ENCODE measurements at places on chromosomes 11 and 22.

DNA sequence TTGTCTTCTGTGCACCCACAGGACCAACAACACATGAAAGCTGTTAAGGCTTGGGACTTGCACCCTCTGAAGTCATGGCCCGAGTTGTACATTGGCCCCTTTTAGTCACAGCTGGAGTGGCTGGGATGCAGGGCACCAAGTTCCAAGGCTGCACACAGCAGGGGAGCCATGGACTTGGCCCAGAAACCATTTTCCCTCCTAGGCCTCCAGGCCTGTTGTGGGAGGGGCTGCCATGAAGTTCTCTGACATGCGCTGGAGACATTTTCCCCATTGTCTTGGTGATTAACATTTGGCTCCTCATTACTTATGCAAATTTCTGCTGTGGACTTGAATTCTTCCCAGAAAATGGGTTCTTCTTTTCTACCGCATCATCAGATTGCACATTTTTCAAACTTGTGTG is 48.8 kb upstream of the GLYAT start:
- no peak for DNase-seq

- peak; percentile 13 for DNase-seq
Observed at GRCh38 chr11:107478922-107479321, 21.3 kb upstream of the CWF19L2 start.

DNA sequence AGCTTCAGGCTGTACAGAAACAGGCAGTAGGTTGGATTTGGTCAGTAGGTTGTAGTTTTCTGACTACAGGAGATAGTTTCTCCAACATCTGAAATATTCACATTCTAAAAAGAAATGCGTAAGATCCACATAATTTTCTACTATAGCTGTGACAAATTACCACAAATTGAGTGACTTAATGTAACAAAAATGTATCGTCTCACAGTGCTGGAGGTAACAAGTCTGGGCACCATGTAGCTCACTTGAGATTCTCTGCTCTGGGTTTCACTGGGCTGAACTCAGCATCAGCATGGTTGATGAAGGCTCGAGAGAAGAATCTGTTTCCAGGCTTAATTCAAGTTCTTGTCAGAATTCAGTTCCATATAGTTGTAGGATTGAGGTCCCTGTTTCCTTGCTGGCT is 350.9 kb upstream of the CCDC179 start:
- no peak for DNase-seq

GRCh38 chr11:76491644-76492043 is 46.8 kb downstream of the EMSY start:
- DNase-seq: peak; percentile 4

DNA sequence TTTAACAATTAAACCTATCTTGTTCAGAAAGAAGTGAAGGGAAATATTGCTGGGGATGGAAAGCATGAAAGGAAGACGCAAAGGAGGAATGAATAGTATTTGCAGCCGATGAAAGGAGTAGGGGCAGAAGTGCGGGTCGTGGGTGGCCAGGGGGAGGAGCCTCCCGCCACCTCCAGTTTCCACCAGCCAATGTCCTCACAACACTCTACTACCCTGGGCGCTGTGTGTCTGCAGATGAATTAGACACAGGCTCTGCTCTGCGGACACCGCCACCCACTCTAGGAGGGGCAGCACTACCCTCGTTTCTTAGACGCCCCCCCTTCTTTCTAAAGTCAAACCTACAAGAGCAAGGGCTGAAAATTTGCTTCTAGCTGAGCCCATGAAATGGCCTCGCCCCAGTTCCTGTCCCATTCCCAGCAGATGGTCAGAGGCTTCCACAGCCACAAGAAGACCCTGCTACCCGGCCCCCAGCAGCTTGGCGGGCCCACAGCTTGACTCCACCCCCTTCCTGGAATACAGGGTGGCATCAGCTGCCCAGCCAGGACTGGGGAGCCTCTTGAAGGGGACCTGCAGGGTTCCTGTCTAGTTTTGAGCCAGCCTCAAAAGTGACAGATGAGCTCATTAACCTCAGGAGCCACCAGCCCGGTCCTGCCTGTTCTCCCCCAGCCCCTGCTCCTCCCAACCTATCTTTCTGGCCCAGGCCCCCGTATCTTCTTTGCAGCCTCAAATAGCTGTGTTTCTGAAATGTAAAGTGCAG is 268.1 kb downstream of the BUD13 start:
- DNase-seq: no peak

DNA sequence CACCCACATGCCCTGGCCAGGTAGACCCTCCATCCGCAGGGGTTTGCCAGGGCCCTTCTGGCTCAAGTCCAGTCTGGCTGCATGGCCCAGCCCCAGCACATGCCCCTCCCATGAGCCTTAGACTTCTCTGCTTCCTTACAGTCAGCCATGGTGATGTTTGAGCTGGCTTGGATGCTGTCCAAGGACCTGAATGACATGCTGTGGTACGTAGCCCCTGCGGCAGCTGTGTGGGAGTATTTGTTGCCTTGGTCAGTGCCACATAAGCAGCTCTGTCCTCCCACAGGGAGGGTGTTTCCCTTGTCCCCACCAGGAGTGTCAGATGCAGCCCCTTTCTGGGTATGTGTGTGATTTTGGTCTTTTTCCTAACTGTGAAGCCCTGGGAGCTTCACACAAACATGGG is 17.5 kb downstream of the CDC45 start:
- peak; percentile 17 for DNase-seq

DNA sequence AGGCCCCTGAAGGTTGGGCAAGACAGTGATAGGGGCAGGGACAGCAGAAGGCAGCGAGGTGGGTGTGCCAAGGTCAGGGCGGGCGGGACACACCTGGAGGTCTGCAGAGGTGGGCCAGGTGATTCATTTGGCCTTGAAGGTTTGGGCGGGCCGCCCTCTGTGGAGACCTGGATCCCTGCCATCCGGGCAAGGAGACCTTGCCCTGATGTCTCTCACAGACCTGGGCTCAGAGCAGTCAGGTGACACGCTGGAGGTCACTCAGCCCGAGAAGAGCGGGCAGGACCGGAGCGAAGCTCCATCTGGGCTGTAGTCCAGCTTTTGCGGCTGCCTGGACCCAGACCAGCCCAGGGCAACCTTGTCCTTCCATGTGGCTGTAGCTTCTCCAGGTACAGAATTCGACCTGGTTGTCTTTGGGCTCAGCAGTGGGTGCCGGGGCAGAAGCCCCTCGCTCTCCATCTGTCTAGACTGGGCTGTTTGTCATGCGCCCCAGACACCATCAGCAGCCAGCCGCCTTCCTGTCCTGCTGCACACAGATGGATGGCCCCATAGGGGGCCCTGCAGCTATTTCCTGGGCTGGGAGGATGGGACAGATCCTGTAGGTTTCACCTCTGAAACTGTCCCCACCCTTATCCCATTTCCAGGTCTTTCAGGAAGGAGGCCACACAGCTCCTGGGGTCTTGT is 3.1 kb downstream of the MRGPRG start:
- no peak for DNase-seq

- DNase-seq: no peak
Observed at GRCh38 chr22:33894515-33894914, 25.8 kb downstream of the LARGE1 start.

GRCh38 chr11:132658004-132658403 is 874.3 kb downstream of the OPCML start:
- no peak for DNase-seq

DNA sequence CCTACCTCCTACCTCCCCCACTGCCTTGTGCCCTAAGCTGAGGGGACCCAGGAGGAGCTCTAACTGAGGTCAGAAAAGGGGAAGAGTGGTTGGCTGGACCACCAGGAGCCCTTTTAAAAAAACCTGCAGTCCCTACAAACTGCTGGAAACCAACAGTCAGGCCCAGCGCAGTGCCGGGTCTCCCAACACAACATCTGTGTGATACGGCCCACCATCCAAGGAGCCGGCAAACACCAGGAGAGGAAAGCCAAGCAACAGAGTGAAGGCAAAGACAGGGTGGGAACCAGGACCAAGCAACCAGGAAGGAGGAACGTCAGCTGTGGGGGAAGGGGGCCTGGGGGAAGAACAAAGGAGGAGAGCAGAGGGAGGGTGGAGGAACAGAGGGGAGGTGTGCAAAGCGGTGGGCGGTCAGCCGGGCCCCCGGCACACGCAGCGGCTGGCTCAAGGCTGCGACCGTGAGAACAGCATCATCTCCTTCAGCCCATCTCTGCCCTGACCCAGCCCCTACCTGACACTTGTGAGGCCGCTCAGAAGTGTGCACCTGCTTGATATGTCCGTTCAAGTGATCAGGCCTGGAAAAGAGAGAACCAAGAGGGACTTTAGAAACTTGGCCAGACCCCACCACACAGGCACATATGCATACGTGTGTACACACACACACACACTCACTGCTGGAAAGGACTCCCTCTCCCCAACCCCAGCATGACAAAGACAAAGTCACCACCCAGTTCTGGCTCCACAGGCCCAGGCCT is 3.6 kb downstream of the PATZ1 start:
- DNase-seq: no peak

GRCh38 chr22:22111267-22111751 is 128.7 kb upstream of the TOP3B start:
- DNase-seq: peak; percentile 41

DNA sequence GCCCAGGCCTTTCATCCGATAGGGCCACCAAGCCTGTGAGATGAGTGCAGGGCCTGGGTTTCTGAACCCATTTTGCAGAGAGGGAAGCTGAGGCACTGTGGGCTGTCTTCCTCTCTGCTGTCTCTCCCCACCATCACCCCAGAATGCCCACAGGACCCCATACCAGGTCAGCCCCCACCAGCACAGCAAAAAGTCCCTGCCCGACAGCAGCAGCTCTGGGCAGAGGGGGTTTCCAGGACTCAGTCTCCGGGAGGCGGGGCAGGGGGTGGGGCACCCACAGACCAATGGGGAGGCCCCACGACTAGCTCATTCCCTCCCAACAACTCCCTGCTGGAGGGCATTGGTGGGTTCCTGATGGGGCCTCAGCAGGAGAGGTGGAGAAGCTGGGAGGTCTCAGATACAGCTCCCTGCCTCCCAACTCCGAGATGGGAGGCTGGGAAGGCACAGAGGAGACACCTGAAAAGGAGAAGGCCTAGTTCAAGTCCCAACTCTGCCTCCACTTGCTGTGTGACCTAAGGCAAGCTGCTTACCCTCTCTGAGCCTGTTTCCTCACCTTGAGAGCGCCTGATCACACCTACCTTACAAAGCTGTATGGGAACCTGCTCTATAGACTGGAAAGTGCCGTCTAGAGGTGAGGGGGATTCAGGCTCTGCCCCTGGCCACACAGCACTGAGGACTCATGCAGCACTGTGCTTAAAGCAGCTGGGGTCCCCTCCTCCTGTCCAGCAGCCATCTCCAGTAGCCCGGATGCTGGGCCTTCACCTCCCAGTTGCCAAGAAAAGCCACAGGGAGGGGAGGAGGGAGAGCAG is 3.5 kb downstream of the CBX7 start:
- DNase-seq: peak; percentile 61

GRCh38 chr11:131595797-131596196 is 225.4 kb downstream of the NTM start:
- no peak for DNase-seq

- no peak for DNase-seq
Observed at GRCh38 chr11:129933891-129934290, 38.5 kb upstream of the NFRKB start.

DNA sequence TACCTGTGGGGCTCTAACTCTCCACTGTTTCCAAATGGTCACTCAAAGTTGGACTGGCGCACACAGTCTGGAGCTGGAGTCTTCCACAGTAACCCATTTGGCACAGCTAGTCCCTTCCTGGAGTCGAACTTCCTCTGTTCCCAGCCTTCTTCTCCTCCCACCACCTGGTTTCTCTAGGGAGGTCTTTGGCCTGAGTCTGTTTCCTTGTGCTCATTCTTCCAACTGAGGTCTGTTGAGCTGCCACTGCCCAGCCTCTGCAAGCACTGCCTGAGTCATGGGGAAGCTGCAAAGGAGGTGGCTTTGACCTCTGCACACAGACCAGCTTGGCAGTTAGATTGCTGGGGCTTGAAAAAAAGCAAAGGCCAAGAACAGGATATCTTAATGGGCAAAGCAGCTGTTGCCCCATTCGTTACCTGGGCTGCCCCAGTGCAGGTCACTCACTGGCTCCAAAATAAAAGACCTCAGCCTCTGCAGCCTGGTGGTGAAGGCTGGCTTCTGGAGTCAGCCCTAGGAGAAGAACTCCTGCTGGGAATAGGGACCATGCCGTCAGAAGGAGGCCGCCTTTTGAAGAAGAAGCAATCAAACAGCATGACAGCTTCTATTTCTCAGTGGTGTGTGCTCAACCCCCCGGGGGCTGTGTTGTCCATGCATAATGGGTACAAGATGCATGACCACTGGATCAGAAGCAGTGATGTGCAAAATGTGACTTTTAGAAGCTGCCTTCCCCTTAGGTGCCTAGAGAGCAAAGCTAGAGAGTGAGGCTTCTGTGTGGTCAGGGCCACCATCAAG is 3.0 kb downstream of the ADAMTS15 start:
- peak; percentile 33 for DNase-seq

DNA sequence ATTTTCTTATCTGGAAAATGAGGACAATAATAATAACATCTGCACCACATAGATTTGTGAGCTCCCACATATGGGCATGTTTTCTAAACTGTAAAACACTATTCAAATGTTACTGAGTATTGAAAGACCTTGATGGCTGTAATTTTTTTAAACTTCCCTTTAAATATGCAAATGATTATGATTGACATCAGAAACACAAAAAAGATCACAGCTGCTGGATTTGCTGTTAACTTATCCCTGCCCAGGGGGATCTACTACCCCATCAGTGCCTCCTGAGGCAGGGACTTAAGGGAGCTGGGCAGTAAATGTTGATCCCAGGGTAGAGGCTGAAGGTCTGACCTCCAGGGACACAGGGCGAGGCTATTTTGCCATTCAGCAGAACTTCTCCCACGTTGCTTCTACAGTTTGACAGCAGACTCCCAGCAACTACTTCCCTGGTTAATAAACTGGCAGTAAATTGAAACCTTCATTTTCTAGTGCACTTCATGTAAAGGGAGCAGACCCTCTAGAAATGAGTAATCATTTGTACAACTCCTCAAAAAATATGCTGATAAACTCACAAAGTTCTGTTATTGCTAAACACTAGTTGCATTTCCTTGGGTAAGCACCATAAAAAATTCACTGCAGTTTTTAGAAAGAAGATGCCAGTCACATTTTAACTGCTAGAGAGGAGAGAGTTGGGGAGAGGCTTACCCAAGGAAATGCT is 20.3 kb downstream of the TMPRSS5 start:
- no peak for DNase-seq

GRCh38 chr22:20531404-20532201 is 24.2 kb downstream of the MED15 start:
- peak; percentile 91 for DNase-seq

DNA sequence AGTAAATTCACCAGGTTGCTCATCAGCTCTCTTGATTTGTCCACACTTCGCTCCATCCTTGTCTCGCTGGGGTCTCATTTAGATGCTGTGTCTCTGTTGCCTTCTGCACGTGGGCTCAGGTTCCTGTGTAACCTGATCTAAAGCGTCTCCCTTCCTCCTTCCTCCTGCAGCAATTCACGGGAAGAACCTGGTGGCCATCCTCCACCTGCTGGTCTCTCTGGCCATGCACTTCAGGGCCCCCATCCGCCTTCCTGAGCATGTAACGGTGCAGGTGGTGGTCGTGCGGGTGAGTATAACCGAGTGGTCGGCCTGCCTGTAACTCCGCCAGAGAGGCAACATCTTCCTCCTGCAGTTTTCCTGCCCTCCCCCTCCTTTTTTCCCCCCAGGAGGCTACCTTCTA is 48.0 kb upstream of the PARVG start:
- no peak for DNase-seq

- peak; percentile 88 for DNase-seq
Observed at GRCh38 chr11:47924184-47924691, 56.1 kb upstream of the PTPRJ start.

Measured in mesenchymal stem cell (in vitro differentiated cells and primary cell).